DMS79 treated with DMSO at 0.1 percent for 48 hours (cell line): ENCODE measurements at places on chromosomes 16 and 17.

GRCh38 chr16:24015923-24016322 is 180.1 kb downstream of the PRKCB start:
- DNase-seq = no peak

- DNase-seq = no peak
Measured at GRCh38 chr17:45828582-45829133, 16.0 kb upstream of the SPPL2C start.

DNA sequence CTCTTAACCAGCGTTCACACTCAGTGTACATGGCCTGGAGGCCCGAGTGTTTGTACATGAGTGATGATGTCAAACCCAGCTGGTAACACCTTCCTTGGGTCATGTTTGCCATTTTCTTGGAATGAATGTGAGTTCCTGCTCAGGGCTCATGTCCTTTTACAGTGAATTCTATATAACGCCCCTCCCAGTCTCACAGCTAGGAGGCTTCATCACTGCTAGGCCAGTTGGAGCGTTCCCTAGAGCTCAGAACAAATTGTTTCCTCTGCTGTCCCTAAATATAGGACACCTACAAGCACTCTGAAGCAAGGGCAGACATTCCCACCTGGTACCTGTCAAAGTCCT is 5.5 kb downstream of the TIMM22 start:
- DNase-seq = no peak

DNA sequence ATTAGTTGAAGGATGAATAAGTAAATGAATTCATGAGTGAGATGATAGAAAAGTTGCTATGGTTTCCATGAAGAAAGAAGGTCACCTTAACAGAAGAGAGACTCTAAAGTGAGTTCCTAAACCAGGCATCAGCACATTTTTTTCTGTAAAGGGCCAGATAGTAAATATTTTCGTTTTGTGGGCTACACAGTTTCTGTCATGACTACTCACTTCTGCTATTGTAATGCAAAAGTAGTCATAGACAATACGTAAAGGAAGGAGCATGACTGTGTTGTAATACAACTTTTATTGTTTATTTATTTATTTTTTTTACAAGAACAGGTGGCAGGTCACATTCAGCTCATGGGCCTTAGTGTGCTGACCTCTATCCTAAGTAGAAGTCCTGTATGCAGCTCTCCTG is 426.1 kb upstream of the DYNLRB2 start:
- no peak for DNase-seq

DNA sequence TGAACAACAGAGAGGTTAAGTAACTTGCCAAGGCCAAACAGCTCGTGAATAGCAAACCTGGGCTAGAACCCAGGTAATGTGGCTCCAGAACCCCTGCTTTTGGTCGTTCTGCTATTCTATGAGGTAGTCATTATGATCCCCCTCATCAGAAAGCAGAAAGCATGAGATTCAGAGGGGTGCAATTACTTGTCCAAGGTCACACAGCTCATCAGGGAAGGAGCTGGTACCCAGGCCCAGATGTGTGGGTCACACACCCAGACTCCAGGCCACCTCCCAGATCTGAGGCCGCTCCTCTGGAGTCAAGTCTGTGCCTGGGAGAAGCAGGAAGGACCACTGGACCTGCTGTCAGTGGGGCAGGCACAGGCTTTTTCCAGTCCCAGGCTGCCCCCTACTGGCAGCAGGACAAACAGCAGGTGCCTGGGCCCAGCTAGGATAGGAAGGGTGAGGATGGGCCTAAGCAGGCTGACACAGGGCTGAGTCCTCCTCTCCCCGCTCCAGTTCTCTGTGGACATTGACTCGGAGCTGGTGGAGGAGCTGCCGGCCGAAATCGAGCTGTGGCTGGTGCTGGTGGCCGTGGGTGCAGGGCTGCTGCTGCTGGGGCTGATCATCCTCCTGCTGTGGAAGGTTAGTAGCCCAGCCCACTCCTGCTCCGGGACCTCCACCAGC is 7.8 kb upstream of the PDK2 start:
- peak; percentile 15 for DNase-seq

DNA sequence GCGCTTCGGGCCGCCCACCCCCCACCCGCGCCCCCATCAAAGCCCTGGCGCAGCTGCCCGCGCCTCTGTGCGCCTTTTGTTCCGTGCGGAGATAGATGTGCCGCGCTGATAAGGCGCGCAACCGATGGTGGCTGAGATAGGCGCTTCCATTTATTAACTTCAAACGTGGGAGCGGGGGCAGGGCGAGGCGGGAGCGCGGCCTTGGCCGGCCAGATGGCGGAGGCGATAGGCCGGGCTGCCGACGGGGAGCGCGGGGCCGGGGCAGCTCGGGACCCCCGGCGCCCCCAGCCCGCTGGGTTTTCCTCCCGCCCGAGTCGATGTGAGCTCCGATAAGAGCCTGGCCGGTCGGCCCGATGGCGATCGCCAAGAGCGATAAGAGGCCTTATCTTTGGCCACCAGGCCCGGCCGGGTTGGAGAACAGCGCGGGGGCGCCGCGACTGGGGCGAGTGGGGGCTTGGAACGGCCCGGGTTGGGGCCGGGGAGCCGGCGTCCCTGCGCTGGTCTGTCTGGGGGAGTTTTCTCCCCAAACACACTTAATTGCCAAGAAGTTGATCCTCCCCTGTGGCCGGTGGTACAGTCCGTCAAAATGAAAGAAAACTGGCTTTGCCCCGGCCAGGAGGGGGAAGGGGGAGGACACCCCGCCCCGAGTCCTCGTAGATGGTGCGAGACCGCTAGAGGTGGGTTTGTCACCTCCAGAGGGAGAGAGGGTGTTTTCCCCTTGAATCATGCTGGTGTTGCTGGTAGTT is 2.7 kb downstream of the ZFPM1 start:
- peak; percentile 22 for DNase-seq

DNA sequence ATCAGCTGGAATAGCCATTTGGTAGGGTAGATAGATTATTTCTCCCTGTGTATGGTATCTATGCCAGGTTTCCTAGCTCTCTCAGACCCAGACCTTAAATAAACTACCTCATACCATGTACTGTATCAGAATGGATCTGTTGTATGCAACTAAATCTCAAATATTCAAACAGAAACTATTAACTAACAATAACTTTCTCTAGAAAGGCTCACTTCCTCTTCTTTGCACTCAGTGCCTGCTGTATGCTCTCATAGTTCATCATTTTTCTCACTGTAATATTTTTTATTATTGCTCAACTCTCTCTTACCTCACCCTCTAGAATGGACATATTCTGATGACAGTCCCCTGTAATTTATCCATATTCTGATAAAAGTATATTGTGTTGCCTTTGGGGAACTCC is 182.4 kb downstream of the TOX3 start:
- DNase-seq = no peak

DNA sequence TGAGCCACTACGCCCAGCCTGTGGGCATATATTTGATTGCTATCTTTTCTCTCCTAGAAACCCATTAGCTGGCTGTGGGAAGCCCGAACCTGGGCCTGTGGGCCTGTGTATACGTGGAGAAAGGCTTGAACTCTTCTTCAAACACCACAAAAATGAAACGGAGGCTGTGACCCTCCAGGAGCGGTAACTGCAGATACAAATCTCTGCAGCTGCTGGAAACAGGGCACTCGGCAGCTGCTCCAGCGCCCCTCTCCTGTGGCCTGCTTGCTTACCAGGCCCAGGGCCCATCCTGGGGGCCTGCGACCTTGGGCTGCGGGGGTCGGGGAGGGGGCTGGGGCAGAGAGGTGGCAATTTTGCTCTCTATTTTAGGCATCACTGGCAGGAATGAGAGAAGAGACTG is 28.0 kb upstream of the MTSS2 start:
- DNase-seq = no peak

DNA sequence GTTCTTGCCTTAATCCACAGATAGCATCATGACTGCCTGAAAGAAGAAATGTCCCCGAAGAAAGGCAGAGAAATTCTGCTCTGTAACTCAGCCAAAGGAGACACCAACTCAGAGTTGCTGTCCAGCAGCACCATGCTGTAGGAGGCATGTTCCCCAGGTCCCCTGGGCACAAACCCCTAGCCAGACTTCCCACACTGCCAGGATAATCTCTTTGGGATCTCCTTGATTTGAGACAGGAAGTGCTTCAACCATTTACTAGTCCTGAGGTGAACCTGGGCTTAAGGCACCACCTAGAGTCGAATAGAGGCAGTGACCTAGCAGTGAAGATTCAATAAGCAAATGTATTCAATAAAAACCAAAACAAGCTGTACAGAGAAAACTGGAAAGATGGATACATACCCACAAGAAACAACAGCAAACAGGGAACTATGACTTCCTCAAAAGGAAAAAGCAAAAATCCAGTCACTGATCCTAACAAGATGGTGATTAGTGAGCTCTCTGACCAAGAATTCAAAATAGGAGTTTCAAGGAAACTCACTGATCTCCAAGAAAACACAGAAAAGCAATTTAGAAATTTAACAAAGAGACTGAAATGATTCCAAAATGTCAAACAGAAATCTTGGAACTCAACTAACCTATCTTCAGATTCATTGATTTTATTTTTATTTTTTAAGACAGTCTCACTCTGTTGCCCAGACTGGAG is 5.7 kb downstream of the OR4D2 start:
- DNase-seq = peak; percentile 2

DNA sequence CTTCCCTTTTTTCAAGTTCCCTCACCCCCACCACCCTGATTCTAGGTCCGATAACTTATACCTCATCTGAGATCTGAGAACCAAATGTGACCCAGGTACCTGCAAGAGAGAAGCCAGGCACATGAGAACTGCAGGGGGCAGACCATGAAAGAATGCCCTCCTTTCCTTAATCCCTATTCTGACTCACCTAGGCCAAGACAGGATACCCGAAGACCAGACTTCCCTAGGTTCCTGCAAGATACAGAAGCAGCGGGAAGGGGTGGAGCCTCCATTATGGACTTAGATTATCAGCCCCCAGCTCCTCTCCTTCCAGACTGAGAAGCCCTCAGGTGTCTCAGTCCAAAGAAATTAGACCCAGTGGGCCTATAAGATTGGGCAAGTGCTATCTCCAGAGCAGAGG is 2.1 kb downstream of the KCNAB3 start:
- no peak for DNase-seq

GRCh38 chr16:89410794-89411309 is 79.5 kb downstream of the ANKRD11 start:
- no peak for DNase-seq

GRCh38 chr17:17751489-17752088 is 70.3 kb downstream of the RAI1 start:
- DNase-seq = no peak

GRCh38 chr17:31417051-31417792 is 25.7 kb downstream of the RAB11FIP4 start:
- DNase-seq = no peak

- no peak for DNase-seq
Measured at GRCh38 chr17:12627781-12628451, 37.8 kb upstream of the MYOCD start.

DNA sequence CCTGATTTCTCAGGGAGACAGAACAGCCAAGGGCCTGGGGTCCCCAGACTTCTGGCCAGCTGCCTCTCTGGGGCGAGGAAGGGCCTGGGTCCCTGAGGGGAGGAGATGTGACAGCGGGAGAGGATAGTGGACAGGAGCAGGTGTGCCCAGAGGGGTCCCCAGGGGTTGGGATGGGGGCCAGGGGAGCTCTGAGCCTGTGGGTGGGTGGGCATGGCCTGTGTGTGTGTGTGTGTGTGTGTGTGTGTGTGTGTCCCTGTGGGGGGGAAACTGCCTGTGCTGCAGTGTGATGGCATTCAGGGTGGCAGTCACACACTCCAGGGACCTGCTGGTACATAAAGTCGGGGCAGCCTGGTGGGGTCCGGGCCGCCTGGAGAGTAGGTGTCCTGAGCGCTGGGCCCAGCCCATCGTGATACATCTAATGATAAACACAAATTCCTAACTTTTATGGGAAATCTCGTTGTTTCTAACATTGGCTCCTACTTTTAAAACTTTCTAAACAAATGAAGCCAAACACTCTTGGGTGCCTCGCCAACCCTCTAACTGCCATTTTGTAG is 1.4 kb downstream of the ITGB4 start:
- DNase-seq = no peak

- DNase-seq = no peak
Measured at GRCh38 chr17:73924114-73924908, 279.2 kb upstream of the RPL38 start.

DNA sequence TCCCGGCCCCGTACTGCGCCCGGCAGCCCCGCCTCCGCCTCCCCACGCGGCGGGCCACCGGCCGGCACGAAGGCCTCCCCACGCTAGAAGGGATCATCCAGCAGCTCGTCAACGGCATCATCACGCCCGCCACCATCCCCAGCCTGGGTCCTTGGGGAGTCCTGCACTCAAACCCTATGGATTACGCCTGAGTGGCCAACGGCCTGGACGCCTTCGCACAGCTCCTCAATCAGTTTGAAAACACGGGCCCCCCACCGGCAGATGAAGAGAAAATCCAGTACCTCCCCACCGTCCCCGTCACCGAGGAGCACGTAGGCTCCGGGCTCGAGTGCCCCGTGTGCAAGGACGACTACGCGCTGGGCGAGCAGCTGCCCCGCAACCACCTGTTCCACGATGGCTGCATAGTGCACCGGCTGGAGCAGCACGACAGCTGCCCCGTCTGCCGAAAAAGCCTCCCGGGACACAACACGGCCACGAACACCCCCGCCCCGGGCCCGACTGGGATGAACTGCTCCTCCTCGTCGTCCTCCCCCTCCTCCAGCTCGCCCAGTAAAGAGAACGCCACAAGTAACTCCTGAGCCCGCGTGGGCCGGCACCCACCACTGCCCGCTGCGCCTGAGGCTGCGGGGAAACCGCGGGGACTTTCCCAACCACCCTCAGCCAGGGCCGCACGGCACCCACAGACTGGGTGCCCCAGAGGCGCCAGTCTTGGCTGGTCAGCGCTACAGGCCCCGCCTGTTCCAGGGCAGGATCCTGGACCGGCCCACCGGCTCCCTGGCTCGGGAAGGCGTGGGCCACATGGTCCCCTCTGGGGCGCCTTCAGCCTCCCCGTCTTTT is 39.0 kb upstream of the AKAP1 start:
- peak; percentile 30 for DNase-seq

GRCh38 chr16:31754998-31755615 is 118.5 kb upstream of the ZNF267 start:
- no peak for DNase-seq

DNA sequence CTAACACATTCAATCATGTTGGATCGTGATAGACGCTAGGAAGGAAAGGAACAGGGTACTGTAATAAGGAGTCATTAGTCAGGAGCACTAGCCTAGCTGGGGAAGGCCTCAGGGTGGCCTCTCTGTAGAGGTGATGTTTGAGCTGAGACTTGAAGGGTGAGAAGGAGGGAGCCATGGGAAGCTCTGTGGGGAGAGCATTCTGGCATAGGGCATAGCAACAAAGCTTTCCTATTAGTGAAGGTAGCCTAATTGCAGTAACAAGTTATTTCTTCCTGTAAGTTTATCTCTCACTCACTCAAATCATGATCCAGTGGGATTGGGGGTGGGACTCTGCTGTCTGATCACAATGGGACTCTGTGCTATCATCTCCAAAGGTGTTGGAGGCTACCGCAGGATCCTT is 16.1 kb downstream of the PLCG2 start:
- no peak for DNase-seq

- DNase-seq = no peak
Measured at GRCh38 chr16:1075546-1075945, 3.0 kb downstream of the SSTR5 start.

GRCh38 chr17:19343671-19344151 is 18.8 kb downstream of the B9D1 start:
- no peak for DNase-seq

- DNase-seq = no peak
Measured at GRCh38 chr17:10628756-10629155, 28.4 kb downstream of the MYH3 start.
